Left ventricle myocardium inferior (tissue), 1 donor: ENCODE measurements at places on chromosomes 3 and 15.

GRCh38 chr3:167854846-167855245, 119.3 kb downstream of the SERPINI1 start:
- DNase-seq, result no peak

- DNase-seq, result no peak
Measured at GRCh38 chr3:69566275-69566674, 173.0 kb upstream of the MITF start.

DNA sequence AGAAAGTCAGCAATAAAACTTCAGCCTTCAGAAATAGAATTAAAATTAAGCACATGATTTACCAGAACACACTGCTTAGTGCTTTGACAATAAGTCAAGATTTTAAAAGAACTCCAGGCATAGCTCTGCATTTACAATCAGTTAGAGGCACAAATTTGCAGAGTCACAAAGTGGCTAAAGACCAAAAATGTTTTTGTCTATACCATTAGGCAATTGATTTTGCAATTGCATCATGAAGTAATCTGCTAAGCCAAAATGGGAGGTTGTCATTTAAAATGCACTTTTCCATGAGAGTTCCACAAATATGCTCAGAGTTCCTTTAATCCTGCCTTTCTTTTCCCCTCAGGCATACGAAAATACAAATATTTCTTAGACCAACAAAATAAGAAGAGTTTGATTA, 10.1 kb upstream of the DCP1A start:
- DNase-seq, result no peak

DNA sequence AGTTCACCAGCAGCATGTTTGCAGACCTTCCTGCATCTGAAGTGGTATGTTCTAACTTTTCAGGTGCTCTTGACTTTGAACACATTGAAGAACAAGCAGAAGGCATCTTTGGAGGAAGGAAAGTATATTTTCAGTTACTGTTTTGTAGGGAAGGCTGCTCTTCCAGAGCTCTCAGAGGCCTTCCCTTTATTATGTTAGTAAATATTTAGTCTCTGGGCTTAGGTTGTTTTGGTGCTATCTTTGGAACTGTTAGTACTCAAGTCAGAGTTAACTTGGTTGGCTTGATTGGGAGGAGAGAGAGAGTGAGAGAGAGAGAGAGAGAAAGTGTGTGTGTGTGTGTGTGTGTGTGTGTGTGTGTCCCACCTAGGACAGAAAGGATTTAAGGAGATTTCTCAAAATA, 188.2 kb downstream of the ITPR1 start:
- no peak for DNase-seq

DNA sequence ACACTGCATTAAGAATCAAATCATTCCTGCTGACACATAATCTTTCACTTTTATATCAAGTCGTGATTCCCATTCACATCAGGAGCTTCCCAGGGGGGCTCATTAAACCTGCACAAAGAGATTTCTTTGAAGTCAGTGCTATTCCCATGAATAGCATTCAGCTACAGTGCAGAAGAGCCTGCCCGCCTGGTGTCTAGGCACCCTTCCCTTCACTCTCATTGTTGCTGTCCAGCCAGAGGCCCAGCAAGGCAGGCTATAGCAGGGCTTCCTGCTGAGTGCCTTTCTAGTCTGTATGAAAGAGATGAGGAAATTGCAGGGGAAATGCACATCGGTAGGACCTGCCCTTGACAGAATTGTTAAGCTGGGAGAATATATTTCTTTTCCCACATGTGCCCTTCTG, 4.5 kb upstream of the GJD2 start:
- no peak for DNase-seq

DNA sequence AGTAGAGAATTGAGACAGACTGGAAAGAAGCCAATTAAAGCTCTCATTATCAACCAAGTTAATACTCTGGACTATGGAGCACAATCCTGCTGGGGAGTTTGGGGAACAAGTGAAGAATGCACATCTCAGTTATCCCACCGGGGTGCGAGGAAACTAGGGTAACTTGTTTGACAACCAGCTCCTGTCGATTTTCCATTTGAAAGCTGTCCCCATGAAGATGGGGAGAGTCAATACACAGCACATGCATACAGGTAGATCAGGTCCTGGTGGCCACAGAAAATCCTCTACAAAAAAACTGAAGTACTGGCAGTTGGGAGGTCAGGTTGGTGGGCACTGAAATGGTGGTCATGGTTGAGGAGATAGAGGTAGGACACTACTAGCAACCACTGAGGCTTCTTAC, 25.7 kb upstream of the GRAMD1C start:
- DNase-seq, result no peak

DNA sequence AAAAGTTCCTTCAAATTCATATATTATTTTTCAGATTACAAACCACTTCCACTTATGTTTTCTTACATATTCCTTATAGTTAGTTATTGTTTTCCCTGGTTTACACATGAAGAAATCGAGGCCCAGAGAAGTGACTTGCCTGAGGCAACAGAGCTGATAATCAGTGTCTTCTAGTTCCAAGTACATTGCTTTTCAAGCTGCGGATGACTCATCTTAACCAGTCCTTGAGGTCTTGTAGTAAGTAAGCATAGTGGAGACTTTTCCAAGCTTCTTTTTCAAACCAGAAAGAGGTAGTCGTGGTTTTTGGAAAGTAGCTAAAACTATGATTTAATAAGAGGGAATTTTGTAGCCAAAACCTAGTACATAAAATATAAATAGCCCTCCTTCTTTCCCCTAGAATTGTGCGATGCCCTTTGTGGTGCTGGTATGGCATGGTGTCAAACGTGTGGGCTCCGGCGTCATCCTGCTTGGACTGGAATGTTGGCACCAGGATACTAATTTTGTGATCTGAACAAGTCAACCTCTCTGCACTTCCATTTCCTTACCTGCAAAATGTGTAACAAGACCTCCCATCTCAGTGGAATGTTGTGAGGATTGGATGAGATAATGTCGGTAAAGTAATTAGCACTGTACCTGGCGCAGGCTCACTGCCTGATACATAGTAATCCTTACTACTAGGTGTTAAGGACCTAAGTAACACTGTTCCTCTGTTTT, 19.0 kb upstream of the DLG1 start:
- DNase-seq, result no peak

GRCh38 chr3:36964817-36965216, 20.0 kb upstream of the TRANK1 start:
- no peak for DNase-seq

DNA sequence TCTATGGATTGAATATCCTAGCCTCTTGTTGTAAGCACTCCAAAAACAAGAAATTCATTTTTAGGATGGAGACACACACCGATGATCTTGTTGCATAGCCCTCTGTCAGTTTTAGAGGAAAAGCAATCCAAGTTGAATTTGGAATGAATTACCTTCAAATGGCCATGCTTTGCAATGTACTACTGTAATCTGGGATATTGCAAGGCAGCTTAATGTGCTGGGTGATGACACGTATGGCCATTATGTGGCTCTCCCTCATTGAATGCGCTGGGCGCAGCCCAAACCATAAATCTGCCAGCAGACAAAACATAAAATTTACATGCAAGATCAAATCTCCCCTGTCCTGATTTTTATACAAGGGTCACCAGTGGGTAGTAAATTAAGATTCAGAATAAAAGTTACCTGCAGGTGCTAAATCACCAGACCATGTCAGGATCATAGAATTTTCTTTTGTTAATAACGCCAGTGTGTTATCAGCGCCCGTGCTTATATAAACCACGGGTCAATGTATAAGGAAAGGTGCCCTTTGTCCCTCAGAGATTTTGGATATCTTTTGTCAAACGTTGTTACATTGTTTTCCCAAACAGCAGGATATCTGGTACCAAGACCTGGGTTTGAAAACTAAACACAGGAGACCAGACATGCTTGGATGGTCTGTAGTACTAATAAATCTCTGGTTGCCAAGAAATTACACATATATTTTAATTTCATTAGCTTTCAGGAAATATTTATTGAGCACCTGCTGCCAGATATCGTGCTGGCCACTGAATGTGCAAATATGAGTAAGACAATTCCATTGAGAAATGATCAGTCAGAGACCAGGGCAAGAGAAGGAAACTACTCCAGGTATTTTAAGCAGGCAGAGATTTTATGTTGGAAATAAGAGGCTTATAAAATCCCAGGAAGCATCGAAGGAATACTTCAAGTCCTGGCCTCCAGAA, 237.1 kb downstream of the EBLN2 start:
- DNase-seq, result no peak

DNA sequence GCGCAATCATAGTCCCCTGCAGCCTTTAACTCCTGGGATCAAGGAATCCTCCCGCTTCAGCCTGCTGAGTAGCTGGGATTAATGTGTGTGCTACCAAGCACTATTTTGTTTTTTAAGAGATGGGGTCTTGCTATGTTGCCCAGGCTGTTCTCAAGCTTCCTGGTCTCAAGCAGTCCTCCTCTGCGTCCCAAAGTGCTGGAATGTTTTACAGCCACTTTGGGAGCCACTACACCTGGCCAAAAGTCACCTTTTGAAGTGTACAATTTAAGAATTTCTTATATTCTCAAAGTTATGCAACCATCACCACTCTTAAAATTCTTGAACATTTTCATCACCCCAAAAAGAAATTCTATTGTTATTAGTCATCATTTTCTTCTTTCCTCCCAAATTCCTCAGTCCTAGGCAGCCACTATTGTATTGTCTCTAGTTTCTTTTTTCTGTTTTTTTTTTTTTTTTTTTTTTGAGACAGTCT, 17.8 kb downstream of the CDV3 start:
- DNase-seq, result no peak
